ENCODE measurements at places on chromosomes 3 and 15. TPM values are rescaled to one million over a fixed set of nuclear protein-coding genes. Genes with fewer than 3 reads are reported as not detected.
A peak's percentile ranks its signal among the peaks of the same experiment; 100 is the strongest.

DNA sequence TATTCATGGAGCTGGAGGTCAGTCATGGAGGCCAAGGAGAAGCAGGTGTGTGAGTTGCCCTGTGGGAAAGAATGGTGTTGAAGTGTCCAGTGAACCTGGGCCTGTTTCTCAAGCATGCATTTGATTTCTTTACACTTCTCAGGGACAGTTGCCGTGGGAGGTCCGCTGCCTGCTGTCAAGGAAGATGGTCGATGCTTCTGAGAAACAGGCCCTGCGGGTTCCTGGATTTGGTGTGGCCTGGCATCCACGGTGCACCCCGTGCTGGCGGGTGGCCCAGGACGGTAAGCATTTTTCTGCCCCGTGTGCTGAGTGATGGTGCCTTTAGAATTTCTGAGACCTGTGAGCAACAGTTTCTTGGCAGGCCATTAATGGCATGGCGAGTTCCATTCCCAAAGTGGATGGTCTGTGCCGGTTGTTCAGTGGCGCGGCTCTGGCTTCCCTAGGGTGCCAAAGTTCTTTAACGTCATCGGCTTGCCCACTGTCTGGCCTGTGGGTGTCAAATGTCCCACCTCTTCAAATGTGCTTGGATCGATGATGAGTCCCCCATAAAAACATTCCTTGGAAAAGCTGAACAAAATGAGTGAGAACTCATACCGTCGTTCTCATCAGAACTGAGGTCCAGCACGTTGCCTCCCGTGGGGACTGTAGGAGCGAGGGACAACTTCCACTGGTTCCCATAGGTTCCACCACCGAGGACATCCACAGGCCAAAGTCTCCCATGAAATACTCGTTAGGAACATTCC lies 107.2 kb downstream of the SNRPN start:
- no peak for DNase-seq

- no peak for DNase-seq
Measured at GRCh38 chr3:115843206-115843605, 219.9 kb downstream of the GAP43 start.

DNA sequence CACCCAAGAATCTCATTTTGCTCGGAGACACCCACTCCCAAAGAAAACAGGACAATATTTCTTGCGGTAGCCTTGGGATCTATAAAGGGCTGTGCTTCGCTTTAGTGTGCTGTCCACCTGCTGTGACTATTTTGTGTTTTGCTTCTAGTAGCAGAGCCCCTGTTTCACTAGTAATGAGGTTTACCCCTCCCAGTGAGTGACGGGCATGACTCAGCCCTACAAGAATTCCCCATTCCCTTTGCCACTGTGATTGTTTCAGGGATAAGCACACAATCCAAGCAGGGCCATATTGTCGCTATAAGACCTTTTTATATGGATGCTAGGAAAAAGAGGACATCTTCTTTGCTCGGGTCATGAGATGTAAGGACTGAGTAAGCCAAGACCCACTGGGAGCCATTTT lies 62.5 kb upstream of the FOXB1 start:
- DNase-seq: no peak

GRCh38 chr3:194967151-194968117 lies 281.8 kb downstream of the FAM43A start:
- no peak for DNase-seq

DNA sequence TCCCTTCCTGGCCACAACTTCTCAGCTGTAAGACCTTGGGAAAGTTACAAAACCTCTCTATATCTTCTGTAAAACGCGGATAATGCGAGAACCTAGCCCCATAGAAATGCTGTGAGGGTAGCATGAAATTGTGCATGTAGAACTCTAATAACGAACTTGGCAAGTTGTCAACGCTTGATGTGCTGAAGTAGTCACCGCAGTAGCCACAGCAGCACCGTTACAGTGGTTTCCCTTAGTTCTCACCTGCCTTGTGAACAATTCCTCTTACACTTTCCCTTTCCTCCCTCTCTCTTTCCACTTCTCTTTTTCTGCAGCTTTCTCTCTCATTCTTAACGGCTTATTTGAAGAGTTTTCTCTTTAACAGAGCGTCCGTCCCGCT lies 447 bp upstream of the SHQ1 start:
- DNase-seq: peak; percentile 55

DNA sequence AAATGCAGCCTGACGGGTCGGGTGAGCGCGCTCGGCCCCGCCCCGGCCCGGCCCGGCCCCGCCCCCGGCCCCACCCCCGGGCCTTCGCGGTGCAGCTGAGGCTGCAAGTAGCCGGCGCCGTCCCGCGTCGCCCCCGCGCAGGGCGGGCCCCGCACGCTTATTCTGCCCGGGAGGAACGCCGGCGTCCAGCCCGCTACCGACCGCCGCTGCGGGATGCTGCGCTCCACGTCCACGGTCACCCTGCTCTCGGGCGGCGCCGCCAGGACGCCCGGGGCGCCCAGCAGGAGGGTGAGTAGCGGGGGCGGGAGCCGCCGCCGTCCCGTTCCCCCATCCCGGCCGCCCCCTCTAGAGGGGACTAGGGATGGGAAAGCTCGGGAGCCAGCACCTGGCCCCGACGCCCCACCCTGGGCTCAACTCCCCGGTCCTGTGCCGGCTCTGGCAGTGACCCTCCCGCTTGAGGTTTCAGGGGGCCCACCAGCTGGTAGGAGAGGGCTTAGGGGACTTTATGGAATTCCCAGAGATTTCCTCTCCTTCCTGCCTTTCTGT lies at the start of gene MYZAP:
Gene MYZAP (plus strand): TSS at position 83 of the 546 bp plus-strand sequence. CDS start 131 bp downstream, at position 214.
- no peak for DNase-seq

- DNase-seq: no peak
Measured at GRCh38 chr15:82916161-82916952, 36.2 kb downstream of the HOMER2 start.

DNA sequence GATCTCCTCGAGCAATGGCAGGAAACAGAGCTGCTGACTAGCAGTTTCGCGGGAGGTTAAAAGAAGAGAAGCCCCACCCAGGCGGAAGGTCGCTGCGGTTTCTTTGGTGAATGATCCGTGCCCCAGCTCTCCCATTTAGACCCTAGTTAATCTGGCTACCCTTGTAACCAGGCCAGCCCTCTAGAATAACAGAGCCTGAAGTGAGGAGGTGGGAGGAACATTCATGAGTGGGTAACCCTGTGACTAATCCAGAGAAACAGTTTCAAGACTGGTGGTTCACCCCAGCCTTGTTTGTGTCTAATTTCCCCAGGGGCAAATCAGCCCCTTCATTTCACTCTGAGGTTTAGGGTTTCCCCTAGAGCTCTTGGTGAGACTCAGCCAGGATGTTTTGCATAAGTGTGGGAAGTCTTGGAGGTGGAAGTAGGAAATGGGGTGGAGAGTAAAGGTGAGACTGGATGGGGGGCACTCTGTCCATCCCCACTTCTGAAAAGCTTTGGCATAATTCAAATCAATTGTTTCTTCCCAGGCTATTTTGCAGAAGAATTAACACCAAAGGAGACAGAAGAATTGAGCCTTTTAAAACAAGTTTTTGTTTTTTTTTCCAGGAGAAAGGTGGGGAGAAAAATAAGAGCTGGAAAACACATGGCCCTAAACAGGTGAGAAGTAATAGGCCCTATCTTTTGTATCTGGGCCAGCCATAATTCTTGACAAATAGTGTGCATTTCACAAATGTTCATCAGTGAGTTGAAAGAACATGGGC lies 303.1 kb downstream of the RPLP1 start:
- peak; percentile 62 for DNase-seq

DNA sequence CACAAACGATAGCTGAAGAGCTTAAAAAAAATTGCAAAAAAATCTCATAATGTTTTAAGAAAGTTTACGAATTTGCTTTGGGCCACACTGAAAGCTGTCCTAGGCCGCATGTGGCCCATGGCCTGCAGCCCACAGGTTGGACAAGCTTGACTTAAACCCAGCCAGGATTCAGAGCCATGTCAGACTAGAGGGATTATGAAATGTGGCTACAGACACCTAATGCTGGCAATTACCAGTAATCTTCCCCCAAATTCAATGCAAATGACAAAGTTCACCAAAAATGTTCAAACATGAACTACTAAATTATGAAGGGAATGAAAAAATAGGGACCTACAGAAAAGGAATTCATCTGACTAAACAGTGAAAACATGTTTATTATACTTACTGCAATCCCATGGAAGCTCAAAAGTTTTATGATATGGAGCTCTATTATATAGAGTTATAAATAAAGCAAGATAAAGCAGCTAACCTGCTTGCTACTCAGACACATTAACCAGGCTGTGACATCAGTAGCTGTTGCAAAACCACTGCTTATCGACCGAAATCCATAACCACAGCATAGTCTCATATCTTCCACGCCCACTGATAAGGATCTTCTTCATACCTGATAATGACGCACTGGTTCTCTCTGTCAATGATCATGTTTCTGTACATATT lies 49.2 kb downstream of the LDHAL6B start:
- DNase-seq: no peak

DNA sequence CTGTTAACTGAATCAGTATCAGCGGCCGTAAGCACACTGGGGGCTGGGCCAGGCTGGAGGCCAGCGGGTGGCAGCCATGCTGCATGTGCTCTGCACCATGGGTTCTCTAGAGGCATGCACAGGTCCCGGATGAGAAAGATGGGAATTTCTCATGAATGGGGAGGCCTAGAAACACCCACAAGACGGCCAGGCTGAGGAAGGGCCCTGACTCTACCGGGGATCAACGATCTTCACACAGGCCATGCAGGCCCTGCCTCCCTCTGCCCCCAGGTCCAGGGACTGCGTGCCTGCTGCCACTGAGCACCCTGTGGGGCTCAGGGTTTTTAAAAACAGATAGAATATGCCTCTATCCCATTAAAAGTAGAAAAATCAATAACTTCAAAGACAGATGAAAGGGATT lies 32.7 kb downstream of the SLC41A3 start:
- no peak for DNase-seq

GRCh38 chr15:98043160-98044014 lies 82.9 kb downstream of the ARRDC4 start:
- no peak for DNase-seq

- DNase-seq: no peak
Measured at GRCh38 chr3:197682713-197683112, 54.0 kb downstream of the RUBCN start.

DNA sequence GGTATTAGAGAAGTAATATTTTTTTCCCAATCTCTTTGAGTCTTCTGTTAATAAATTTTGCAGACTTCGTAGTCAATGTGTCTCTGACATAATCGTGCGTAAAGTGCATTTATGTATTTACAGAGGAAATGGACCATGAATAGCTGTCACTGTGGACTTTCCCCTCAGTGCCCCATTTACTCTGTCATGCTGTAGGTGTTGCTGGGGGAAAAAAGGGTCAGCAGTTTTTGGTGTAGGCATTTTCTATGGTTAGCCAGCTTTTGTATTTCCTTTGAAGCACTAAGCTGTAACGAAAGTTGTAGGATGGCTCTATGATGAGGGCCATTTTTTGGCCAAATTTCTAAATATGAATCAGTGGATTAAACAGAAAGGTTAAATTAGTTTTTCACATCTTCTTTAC lies 598.4 kb downstream of the FGF12 start:
- DNase-seq: peak; percentile 12

GRCh38 chr3:52093756-52094545 lies 37.6 kb upstream of the DUSP7 start:
- DNase-seq: no peak

GRCh38 chr15:92011611-92012367 lies 158.3 kb downstream of the SLCO3A1 start:
- peak; percentile 57 for DNase-seq

Gene LRRC31
- total RNA-seq: not detected

Gene EBLN2
- total RNA-seq: 9.5 TPM

Gene PRR23A
- total RNA-seq: not detected

Gene TMED3
- total RNA-seq: 31.5 TPM

Gene ATG7
- 28.4 TPM for total RNA-seq

Gene MYO5C
- 4.1 TPM for total RNA-seq

Gene CLEC3B
- not detected for total RNA-seq

Gene SLTM
- total RNA-seq: 121 TPM

Gene FGF7
- total RNA-seq: not detected

Gene SLC6A11
- not detected for total RNA-seq
